ENCODE measurements at places on chromosomes 13 and 19.
A peak's percentile ranks its signal among the peaks of the same experiment; 100 is the strongest.

GRCh38 chr13:50617134-50617721, 226.3 kb downstream of the DLEU7 start:
- no peak overlapping the region for H3K4me3 ChIP-seq
- no peaks in the 10 kb centered on the region for H3K27me3 ChIP-seq
- no peak for DNase-seq
- no peak overlapping the region for H3K27ac ChIP-seq

- no peak overlapping the region for H3K4me3 ChIP-seq
- H3K36me3 ChIP-seq = no peaks in the 10 kb centered on the region
These were observed 35.3 kb downstream of the CEBPA start for GRCh38 chr19:33266974-33267484.

- H3K36me3 ChIP-seq = peaks cover 69% of the 10 kb centered on the region
- peak overlapping the region; percentile 100 for H3K27ac ChIP-seq
- no peak for DNase-seq
These were observed 10.9 kb downstream of the MKNK2 start for GRCh38 chr19:2039959-2040646.

GRCh38 chr19:30312582-30313352, 59.4 kb upstream of the ZNF536 start:
- H3K4me1 ChIP-seq = no peaks in the 10 kb centered on the region
- no peaks in the 10 kb centered on the region for H3K27me3 ChIP-seq
- DNase-seq = no peak
- H3K27ac ChIP-seq = no peak overlapping the region

DNA sequence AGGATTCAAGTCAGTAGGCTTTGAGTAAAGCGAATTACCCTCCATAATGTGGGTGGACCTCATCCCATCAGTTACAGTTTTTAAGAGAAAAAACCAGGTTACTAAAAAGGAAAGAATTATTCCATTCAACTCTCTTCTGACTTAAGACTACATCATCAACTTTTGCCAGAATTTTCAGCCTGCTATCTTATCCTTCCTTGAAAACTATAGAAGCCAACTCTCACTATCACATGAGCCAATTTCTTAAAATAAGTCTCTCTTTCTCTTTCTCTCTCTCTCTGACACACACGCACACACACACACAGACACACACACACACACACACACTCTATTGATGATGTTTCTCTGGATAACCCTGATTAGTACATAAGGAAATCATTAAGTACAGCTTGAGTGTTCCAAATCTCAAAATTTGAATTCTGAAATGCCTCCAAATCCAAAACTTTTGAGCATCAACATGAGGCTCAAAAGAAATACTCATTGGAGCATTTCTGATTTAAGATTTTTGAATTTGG, 217.0 kb upstream of the PRR20A start:
- DNase-seq = no peak
- no peaks in the 10 kb centered on the region for H3K27me3 ChIP-seq
- H3K4me1 ChIP-seq = no peaks in the 10 kb centered on the region
- no peak overlapping the region for H3K27ac ChIP-seq

DNA sequence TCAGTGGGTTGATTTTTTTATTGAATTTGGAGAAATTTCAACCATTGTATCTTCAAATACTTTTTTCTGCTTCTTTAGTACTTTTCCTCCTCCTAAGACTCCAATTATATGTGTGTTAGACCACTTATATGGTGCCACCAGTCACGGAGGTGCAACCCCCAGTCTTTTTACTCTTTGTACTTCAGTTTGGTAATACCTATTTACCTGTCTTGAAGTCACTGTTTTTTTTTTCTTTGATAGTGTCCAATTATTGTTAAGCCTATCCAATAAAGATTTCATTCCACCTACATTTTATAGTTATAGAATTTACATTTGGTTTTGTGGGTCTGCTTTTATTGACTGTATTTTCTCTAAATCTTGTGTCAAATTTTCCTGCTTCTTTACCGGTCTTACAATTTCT, 14.9 kb downstream of the ZNF283 start:
- peaks cover 98% of the 10 kb centered on the region for H3K36me3 ChIP-seq
- DNase-seq = no peak
- no peak overlapping the region for H3K4me3 ChIP-seq

DNA sequence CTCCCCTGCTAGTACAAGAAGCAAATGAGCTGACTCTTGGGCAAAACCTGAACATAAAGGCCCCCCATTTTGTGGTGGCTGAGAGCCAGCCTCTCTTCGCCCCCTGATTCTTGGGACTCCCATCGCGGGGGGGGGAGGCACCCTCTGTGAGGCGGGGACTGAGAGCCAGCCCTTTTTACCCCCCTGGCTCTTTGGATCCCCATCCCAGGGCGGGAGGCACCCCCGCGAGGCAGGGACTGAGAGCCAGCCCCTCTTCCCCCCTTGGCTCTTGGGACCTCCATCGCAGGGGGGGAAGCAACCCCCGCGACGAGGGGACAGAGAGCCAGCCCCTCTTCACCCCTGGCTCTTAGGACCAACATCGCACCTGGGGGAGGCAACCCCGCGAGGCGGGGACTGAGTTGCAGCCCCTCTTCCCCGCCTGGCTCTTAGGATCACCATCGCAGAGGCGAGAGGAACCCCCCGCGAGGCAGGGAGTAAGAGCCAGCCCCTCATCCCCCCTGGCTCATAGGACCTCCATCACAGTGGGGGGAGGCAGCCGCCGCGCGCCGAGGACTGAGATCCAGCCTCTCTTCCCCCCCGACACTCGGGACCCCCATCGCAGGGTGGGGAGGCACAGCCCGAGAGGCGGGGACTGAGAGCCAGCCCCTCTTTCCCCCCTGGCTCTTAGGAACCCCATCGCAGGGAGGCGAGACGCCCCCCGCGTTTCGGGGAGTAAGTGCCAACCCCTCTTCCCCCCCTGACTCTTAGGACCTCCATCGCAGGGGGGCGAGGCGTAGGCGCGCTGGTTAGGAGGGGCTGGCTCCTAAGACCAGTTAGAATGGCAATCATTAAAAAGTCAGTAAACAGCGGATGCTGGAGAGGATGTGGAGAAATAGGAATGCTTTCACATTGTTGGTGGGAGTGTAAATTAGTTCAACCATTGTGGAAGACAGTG, 2428.4 kb upstream of the PCDH20 start:
- H3K27ac ChIP-seq = no peak overlapping the region
- peaks cover 13% of the 10 kb centered on the region for H3K4me1 ChIP-seq
- no peak overlapping the region for H3K4me3 ChIP-seq
- DNase-seq = no peak
- no peaks in the 10 kb centered on the region for H3K36me3 ChIP-seq

GRCh38 chr19:6745965-6746364, 6.5 kb downstream of the TRIP10 start:
- no peaks in the 10 kb centered on the region for H3K27me3 ChIP-seq
- DNase-seq = no peak
- H3K36me3 ChIP-seq = peaks cover 89% of the 10 kb centered on the region
- H3K4me1 ChIP-seq = peaks cover 55% of the 10 kb centered on the region
- no peak overlapping the region for H3K4me3 ChIP-seq
- H3K27ac ChIP-seq = peak overlapping the region; percentile 87

DNA sequence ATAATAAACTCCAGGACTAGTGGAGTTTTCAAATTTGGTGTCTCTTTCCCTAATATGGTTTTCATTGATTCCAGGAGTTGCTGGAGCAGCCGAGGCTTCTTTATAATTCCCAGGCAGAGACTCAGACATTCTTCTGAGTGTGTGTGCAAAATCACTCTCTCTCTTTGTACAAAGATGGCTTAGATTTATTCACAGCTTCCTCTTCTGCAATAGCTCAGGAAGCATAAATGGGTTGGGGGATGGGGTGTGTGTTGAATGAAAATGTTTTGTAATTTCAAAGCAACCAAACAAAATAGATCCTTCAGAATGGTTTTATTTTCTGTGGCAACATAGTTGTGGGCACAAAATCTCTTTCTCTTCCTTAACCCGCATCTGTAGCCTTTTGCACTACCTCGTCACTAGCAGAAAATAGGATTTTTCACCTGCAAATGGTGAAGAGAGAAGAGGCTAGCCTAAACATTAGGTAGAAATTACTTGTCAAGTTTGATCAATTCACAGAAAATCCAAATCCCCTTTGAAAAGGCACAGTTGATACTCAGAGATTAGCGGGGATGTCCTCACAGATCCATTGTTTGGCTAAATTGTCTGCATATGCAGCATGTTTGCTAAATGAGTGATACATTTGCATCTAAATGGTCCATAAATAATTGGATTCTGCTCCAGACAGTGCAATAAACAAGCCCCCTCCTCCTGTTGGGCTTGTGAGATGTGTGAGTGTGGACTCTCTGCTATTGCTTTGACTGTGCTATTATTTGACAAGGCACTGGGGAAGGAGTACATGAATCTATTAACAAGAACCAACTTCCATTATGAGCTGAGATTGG, 66.7 kb downstream of the CBY2 start:
- no peak for DNase-seq
- no peak overlapping the region for H3K4me3 ChIP-seq
- no peak overlapping the region for H3K27ac ChIP-seq

DNA sequence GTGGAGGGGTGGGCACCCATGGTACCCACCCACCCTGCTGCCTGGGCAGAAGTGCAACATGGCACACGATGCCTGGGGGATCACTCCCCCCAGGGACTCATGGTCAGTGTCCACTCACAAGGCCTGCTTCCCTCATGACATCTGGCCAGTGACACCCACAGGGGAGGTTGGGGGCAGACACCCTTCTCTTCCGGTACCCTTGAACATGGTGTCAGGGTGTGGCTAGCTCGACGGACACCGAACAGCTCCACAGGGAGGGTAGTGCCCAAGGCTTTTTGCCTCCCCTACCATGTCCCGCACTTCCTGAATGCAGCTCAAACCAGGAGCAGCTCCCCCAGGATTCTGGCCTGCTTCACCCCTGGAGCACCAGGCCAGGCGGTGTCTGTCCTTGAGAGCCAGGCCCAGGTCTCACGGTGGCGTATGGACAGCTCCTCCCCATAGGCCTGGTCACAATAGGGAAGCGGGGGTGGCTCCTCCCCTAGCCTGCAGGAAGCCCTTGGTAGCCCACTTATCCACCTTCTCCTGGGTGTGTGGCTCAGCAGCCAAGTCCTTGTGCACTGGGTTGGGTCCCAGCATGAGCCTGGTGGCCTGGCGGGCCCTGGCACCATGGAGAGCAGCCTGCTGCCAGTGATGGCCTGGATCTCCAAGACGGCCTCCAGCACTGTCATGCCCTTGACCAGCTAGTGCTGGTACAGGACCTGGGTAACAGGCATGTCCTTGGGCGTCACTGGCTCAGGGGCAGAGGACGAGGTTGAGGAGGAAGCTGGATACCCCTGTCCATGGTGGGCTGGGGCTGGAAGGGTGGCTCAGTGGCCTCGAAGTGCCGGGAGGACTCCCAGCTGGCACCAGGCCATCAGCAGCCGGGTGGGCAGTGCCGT, 7.8 kb downstream of the ACP4 start:
- H3K4me1 ChIP-seq = peaks cover 10% of the 10 kb centered on the region
- H3K36me3 ChIP-seq = peaks cover 50% of the 10 kb centered on the region
- no peak for DNase-seq
- H3K27me3 ChIP-seq = no peaks in the 10 kb centered on the region

GRCh38 chr13:30143666-30144400, 163.5 kb downstream of the KATNAL1 start:
- H3K36me3 ChIP-seq = no peaks in the 10 kb centered on the region
- DNase-seq = no peak
- H3K4me1 ChIP-seq = peaks cover 26% of the 10 kb centered on the region
- no peak overlapping the region for H3K4me3 ChIP-seq
- H3K27ac ChIP-seq = peak overlapping the region; percentile 64

DNA sequence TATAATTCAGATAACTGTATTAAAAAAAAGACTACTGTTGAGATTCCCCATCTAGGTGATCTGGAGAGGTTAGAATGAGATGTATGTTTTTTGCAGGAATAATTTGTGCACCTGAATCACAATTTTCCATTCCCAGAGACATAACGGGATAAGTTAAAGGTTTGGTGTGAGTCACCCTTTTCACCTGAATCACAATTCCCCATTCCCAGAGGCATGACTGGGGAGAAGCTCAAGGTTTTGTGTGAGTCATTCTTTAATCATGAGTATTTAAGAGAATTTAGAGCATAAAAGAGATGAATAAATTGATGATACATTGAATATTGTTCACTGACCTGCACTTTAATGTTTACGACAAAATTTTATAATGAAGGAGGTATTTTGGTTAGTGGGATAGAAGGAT, 9.0 kb downstream of the OR7A5 start:
- H3K4me3 ChIP-seq = no peak overlapping the region
- H3K27ac ChIP-seq = no peak overlapping the region
- no peaks in the 10 kb centered on the region for H3K36me3 ChIP-seq

GRCh38 chr13:111176421-111176820, 61.3 kb downstream of the ARHGEF7 start:
- no peaks in the 10 kb centered on the region for H3K27me3 ChIP-seq
- peaks cover 53% of the 10 kb centered on the region for H3K4me1 ChIP-seq
- DNase-seq = no peak
- H3K36me3 ChIP-seq = no peaks in the 10 kb centered on the region
- H3K4me3 ChIP-seq = no peak overlapping the region

- no peak for DNase-seq
- no peak overlapping the region for H3K4me3 ChIP-seq
- H3K4me1 ChIP-seq = no peaks in the 10 kb centered on the region
- H3K36me3 ChIP-seq = no peaks in the 10 kb centered on the region
These were observed 1569.4 kb downstream of the PCDH9 start for GRCh38 chr13:65660731-65661130.

DNA sequence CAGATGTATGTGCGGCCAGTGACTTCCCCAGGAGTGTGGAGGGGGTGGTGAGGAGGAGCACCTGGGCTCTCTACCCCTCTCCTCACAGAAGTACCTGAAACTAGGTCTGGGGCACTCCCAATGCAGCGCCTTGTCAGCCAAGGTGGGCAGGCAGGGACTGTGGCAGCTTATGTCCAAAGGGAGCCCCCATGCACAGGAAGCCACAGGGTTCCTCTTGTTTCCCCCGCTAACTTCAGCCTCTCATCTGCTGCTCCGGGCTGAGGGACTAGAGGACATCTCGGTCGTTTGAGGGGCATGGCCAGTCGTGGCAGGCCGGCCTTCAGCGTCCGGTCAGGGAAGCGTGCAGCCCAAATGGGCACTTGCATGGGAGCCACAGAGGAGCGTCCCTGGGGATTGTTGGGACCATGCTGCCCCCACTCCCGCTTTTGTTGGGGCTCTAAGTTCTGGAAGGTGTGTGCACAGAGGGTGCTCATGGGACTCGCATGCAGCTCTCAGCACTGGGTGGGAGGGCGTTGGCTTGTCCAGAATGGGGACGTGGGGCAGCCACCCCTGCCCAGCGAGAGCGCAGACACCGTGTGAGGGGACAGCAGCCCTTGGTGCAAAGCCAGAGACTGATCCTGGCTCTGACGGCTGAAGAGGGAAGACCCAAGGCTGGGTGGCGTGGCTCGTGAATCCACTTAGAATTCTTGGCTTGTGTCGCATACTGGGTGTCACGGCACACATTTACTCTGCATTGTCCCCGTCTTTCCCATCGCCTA, 16.6 kb upstream of the NPAS1 start:
- DNase-seq = no peak
- no peaks in the 10 kb centered on the region for H3K27me3 ChIP-seq
- H3K4me1 ChIP-seq = peaks cover 10% of the 10 kb centered on the region
- no peak overlapping the region for H3K4me3 ChIP-seq
- peaks cover 40% of the 10 kb centered on the region for H3K36me3 ChIP-seq

GRCh38 chr19:45863840-45864628, at the start of gene FOXA3:
Gene FOXA3 (plus strand): TSS chr19:45864326. CDS start chr19:45864457, 131 bp downstream.
- no peak for DNase-seq
- peak within 1 kb of the TSS; percentile 97 for H3K4me3 ChIP-seq
